ENCODE measurements at places on chromosomes 6 and 20. TPM values are rescaled to one million over a fixed set of nuclear protein-coding genes. Genes with fewer than 3 reads are reported as not detected.

TRIM15 gene
- total RNA-seq, result not detected

- no peak for DNase-seq
Observed at GRCh38 chr6:107635057-107635515, 145.2 kb downstream of the SOBP start.

DNA sequence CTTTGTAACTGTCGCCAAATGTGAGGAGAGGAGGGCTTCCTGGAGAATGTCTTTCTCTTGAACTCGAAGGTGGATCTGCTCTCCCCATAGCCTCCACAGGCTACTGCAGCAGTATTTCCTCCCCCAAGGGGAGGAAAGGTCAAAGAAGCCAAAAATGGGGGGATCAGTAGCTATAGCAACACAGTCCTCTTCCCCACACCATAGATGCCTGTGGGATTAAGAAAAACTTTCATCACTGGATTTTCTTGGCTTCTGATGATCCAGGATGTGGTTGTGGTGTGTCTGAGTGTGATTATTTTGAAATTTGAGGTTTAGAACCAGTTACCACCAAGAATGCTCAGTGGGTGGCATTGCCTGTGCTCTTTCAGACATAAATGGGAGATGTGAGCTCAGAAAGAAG lies 140.1 kb upstream of the SPACA1 start:
- DNase-seq, result no peak

- no peak for DNase-seq
Observed at GRCh38 chr20:31691646-31692275, 30.9 kb downstream of the BCL2L1 start.

- DNase-seq, result no peak
Observed at GRCh38 chr20:43837856-43838702, 76.6 kb upstream of the TOX2 start.

DNA sequence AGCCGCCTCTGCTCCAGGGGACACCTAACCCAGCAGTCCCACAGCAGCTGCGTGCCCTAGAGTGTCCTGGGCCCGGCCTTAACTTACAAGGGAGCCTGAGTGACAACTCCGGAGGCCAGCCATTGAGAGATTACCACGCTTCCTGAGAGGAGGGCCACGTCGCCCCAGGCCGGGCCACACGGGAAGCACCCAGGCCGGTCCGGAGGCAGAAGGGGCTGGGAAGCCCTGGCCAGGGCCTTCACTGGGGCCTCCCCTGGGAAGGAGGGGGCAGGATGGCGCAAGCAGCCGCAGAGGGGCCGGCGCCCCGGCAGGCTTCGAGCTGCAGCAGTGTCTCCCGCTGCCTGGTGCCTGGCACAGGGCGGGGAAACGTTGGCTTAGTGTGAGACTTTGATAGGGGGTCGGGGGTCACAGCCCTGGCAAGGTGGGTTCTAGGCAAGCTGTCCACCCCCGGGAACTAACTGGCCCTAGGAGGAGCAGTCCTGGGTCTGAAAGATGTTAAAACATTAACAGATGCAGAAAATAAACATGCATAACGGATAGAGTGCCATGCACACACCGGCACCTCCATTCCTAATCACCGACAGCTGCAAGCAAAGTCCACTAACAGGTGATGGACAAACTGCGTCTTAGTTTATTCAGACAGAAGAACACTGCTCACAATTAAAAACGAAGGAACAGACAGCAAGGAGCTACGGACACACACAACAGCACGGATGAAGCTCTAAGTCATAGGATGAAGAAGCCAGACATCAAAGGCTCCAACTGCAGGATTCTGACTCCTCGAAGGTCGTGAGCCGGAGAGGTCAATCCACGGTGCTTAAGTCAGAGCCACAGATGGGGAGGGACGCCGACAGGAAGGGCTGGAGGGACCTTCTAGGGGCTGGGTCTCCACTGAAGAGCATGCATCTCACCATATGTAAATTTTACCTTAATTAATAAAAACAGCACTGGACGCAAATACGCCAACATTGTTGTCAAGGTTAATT lies 17.4 kb downstream of the CHRNA4 start:
- no peak for DNase-seq

GRCh38 chr6:136822376-136823127 lies at the start of gene PEX7:
Gene PEX7, plus strand, starts transcription at chr6:136822592. Its CDS starts 74 bp downstream, at chr6:136822666.
- DNase-seq, result peak; percentile 97

NT5E gene
- total RNA-seq, result 17.5 TPM

DNA sequence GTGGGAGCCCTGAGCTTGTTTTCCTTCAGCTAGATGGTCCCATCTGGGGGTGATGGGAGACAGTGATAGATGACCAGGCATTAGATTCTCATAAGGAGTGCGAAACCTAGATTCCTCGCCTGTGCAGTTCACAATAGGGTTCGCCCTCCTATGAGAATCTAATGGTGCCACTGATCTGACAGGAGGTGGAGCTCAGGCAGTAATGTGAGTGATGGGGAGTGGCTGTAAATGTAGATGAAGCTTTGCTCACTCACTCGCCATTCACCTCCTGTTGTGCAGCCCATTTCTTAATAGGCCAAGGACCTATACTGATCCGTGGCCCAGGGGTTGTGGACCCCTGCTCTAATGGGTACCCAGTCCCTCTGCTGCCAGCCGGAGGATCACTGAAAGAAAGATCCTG lies 20.7 kb upstream of the KCNB1 start:
- DNase-seq, result no peak
